Ureter (tissue), 1 donor: ENCODE measurements at places on chromosomes 11 and 22.

DNA sequence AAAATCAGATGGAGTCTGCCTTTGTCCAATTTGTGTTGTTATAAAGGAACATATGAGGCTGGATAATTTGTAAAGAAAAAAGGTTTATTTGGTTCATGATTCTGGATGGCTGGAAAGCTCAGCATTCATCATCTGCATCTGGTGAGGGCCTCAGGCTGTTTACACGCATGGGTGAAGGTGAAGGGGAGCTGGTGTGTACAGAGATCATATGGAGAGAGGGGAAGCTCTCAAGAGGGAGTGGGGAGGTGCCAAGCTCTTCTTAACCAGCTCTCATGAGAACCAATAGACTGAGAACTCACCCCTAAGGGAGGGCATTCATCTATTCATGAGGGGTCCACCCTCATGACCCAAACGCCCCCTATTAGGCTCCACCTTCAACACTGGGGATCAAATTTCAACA, 40.0 kb downstream of the NEU3 start:
- no peak for DNase-seq

GRCh38 chr11:125429807-125430678, 66.0 kb downstream of the FEZ1 start:
- no peak for DNase-seq

DNA sequence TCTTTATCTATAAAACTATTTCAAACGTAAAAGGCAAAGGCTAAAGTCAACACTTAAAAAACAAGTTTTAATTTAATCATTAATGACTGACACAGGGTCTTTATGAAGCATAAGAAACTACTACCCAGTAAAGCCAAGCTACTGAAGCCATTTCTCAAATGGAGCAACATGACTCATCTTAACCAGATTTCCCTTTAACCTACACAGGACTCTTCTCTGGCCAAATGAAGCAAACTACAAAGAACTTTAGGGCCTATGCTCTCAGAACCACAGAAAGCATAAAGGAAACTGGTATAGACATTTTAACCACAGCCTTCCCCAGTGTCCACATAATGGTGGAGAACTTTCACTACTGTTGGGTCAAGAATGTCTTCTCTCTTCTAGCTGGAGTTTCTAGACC, 34.7 kb downstream of the ALG9 start:
- DNase-seq: no peak

DNA sequence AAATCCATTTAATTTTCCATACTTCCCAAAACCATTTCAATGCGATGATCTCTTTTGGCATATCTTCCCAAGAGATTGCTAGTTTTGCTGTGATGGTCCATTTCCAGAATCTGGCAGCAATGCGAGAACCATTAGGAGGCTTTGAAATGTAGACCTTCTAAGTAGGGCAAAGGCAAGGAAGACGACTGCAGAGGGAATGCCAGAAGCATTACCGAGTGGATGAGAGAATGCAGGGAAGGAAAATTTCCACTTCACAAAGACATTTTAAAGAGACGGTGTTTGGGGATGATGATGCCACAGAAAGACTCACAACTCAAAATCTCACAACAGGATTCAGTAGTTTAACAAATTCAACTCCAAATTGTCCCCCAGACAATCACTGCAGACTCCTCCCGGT, 471 bp upstream of the CEP126 start:
- DNase-seq: no peak

- no peak for DNase-seq
Measured at GRCh38 chr11:15189189-15189588, 74.5 kb downstream of the INSC start.
